SW480 (cell line): ENCODE measurements at places on chromosomes 1 and 21.
A peak's percentile ranks its signal among the peaks of the same experiment; 100 is the strongest.

DNA sequence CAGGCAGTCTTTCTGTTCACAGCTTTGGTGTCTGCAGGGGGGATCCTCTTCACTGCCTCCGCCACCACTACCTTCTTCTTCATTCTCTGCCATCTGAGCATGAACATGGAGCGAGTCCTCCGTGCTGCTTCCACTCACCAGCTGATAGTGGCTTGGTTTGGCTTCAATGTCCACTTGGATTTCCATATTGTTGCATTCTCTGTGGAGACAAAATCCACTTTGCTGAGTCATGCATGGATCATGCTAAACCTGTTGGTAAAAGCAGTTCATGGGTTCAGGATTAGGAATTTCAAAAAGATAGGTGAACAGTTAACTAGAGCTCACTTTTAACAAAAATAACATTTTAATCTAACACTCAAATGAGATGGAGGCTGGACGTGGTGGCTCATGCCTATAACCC lies 27.5 kb downstream of the RNF19B start:
- DNase-seq, result no peak

DNA sequence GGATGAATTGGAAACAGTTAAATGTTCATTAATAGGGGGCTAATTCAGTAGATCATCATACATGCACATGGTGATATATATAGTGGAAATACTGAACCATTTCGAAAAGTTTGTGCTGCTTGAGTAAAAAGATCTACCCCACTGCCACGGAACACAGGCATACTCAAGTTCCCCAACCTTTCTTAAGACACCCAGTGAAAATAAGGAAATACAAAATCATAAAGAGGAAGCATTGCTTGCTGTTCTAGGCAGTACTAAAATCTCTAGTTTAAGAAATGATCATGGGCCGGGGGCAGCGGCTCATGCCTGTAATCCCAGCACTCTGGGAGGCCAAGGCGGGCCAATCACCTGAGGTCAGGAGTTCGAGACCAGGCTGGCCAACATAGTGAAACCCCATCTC lies 37.6 kb upstream of the KIRREL1 start:
- no peak for DNase-seq

DNA sequence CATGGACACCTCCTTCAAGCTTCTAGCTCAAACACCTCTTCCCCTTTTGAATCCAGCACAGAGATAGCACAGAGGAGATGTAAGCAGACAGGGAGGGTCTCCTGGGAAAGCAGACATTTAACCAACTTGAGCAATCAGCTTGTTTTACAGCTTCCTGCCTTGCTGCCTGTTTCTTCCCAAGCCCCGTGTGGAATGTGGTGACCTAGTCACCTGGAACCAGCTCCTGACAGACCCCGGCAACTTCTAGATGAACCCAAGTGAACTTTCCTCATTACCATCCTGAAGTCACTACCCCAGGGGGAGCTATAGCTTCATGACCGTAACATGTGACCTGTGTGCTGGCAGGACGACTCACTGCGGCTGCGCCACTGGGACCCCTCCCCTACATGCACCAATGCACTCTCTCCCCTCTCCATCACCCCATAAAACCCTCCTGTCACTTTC lies 24.1 kb upstream of the TTF2 start:
- no peak for DNase-seq

GRCh38 chr1:41436281-41437010 lies 48.0 kb downstream of the EDN2 start:
- peak; percentile 54 for DNase-seq

- DNase-seq, result no peak
These were observed 44.8 kb downstream of the LHX9 start for GRCh38 chr1:197961933-197962332.

DNA sequence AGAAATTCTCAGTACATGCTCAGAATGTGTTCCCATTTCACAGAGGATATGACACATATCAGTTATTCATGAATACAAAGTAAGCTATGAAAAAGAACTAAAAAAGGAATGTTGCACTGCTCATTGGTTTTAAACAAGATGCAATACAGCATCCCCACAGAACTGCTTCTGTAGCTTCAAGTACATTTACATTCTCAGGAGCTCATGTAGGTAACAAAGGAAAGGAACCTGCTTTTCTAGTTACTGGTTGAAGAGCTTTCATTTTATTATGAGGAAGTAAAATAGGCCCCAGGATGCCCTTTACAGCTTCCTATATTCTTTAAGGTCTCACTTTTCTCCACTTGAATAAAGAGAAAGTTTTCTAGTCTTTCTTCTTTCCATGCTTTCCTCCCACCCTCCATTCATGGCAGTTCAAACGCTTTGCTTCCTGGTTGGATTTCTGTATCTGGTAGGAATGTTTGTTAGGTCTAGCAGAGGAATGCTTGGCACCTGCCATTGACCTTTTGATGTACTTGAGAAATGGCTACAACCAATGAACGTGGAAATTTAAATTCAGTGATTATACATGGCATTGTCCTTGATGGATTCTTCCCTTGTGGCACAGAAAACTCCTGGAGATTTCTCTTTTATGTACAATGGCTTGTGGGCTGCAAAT lies 27.1 kb upstream of the KCNK2 start:
- DNase-seq, result no peak

DNA sequence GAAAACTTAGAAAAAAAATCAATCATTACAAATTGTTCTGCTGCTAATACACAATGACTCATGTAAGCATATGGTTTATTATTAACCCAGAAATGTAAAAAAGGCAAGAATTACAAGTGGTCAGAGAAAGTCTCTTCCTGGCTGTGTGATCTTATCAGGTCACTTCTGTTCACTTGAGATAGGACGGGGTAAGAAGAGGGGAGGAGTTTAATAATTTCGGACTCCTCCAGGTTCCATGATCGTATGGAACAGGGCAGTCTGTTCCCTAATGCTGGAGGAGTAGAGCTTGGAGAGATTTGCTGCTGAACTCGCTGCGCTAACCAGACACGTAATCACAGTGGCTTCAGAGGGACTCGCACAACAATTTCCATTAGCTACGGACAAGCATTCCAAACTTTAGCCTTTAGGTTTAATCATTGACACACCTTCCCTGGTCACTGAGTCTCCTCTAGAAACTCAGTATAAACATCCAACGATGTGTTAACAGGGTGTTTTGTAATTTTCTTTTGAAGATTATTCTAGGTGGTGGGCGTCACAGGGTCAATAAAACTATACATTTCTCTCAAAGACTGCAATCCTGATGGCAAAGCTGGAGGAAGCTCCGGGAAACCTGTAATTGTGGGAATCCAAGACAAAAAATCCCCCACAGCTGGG lies 1.3 kb downstream of the CRYZ start:
- peak; percentile 63 for DNase-seq

DNA sequence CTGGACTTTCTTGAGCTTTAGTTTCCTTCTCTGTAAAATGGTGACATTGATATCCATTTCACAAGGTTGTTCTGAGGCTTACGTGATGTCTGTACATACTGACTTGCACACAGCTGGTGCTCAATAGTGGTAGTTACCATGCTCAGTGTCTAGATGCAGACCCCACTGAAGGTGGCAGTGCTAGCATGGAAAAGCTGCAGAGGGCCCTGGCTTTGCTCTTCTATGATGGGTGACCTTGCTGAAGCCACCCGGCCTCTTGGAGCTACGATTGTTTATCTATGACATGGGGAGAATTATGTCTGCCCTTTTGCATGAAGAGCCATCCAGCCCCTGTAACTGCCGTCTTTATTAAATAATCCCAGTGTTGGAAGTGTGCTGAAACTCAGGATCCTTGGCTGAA lies 131.8 kb downstream of the PLXNA2 start:
- DNase-seq, result no peak

GRCh38 chr1:202802034-202802433 lies 6.2 kb downstream of the KDM5B start:
- DNase-seq, result no peak

DNA sequence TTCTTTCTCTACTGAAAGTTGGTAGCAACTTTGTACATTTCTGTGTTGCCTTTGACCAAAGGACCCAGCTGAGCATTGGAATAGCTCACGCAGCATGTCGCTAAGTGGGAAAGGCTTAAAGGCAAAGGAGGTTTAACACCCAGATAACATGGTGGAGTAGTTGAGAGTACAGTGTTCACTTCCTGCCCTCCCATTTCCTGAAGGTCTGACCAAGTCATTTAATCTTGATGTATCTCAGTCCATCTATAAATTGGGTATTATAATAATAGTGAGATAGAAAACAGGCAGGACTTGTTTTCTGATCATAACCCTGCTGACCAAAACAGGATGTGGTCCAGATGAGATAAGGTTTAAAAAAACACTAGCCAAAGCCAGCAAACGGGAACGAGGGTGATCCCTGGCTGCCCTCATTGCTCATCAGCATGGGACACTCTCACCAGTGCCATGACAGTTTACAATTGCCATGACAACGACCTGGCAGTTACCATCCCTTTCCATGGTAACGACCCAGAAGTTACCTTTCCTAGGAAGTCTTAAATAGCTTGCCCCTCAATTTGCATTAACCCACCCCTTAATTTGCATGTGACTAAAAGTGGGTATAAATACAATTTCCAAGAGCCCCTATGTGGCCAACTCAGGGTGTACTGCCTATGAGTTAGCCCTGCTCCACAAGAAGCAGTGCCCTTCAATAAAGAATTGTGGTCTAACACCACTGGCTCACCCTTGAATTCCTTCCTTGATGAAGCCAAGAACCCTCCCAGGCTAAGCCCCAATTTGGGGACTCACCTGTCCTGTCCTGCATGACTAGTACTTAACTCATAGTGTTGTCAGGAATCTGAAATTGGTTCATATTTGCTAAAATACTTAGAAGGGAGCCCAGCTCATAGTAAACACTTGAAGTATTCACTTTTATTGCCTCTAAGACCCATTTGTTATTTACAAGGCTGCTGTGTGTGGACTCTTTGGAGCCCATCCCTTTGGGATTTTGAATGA lies 28.4 kb upstream of the FHAD1 start:
- no peak for DNase-seq

- no peak for DNase-seq
These were observed 6.4 kb downstream of the LAMB3 start for GRCh38 chr1:209645574-209646452.

DNA sequence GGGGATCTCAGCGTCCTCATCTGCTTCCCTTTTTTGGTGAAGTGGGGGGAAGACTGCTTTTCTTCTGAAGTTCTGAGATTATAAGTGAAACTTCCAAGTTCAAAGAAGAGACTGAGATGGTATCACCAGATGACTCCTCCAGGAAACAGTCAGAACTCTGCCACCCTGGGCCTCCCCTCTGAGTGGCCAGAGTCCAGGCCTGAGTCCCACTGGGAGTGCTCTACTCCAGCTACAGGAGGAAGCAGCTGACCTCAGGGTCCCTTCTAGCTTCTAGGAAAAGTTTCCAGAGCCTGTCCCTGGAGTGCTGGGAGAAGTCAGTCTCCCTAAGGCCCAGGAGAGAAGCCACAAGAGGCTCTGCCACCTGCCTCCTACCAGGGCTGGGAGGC lies 104.7 kb downstream of the CASZ1 start:
- DNase-seq, result no peak
